ENCODE measurements at places on chromosomes 16 and 17. TPM values are rescaled to one million over a fixed set of nuclear protein-coding genes. Genes with fewer than 3 reads are reported as not detected.

GRCh38 chr16:87441886-87442580 is 49.9 kb downstream of the MAP1LC3B start:
- no peak overlapping the region for H3K27ac ChIP-seq
- no peak overlapping the region for H3K4me3 ChIP-seq
- no peaks in the 10 kb centered on the region for H3K27me3 ChIP-seq
- H3K36me3 ChIP-seq: peaks cover 6% of the 10 kb centered on the region

DNA sequence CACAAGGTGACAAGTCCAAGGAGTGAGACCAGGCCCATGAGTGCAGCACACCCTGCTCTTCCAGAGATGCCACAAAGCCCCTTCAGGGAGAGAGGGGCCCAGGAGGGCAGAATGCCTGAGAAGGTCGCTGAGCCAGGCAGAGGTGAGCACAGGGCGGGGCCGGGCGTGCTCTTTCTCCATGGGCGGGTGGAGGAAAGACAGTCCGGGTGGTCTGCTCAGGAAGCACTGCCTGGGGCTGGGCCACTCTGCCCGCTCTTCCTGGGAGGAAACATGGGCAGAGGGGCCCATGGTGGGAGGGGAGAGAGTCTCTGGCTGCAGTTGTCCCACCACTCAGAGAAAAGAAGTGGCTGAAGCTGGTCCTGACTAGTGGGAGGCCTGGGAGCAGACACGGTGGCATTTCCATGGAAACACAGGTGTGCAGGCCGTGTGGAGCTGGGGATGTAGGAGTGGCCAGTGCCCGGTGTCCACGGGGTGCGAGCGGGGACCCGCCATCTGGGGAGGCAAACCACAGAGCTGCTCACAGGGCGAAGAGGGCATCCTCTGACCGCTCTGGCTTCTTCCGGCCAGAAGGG is 10.4 kb upstream of the SREBF1 start:
- H3K4me1 ChIP-seq: peaks cover 30% of the 10 kb centered on the region
- H3K27me3 ChIP-seq: no peaks in the 10 kb centered on the region
- no peak for DNase-seq
- H3K27ac ChIP-seq: no peak overlapping the region
- H3K36me3 ChIP-seq: no peaks in the 10 kb centered on the region
- no peak overlapping the region for H3K4me3 ChIP-seq

GRCh38 chr16:83942074-83942473 is 11.0 kb upstream of the OSGIN1 start:
- H3K27me3 ChIP-seq: no peaks in the 10 kb centered on the region
- H3K4me3 ChIP-seq: no peak overlapping the region
- no peak overlapping the region for H3K27ac ChIP-seq

DNA sequence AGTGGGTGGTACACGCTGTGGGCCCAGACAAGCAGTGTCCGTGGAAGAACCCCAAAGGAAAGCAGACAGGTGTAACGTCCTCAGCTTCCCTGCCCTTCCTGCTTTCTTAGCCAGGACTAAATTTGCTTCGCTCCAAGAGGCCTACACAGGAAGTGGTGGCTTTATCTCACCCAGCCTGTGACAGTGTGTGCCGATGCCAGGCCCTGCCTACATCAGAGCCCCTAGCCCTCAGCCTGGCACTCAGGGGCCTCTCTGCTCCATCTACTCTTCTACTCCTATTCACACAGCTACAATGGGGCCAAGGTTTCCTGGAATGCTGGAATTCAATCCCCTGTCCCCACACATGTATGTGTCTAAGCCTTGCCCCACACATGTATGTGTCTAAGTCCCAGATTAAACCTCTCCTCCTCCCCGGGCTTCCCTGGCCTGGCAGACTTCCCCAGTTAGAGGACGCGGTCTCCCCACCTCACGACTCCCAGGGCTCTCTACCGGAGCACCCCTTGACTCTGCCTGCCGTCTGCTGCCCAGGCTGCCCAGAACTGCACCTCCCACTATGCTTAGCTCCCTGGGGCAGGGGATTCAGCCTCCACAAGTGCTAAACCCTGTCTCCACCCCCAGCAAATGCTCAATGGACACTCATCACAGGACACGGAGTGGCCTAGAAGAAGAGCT is 8.2 kb downstream of the PGAP3 start:
- no peaks in the 10 kb centered on the region for H3K27me3 ChIP-seq
- peaks cover 55% of the 10 kb centered on the region for H3K4me1 ChIP-seq
- DNase-seq: peak; percentile 86

- no peaks in the 10 kb centered on the region for H3K36me3 ChIP-seq
- H3K4me3 ChIP-seq: no peak overlapping the region
- peaks cover 41% of the 10 kb centered on the region for H3K27me3 ChIP-seq
- no peak overlapping the region for H3K27ac ChIP-seq
- DNase-seq: no peak
Measured at GRCh38 chr17:8012045-8012580, 9.7 kb downstream of the GUCY2D start.

DNA sequence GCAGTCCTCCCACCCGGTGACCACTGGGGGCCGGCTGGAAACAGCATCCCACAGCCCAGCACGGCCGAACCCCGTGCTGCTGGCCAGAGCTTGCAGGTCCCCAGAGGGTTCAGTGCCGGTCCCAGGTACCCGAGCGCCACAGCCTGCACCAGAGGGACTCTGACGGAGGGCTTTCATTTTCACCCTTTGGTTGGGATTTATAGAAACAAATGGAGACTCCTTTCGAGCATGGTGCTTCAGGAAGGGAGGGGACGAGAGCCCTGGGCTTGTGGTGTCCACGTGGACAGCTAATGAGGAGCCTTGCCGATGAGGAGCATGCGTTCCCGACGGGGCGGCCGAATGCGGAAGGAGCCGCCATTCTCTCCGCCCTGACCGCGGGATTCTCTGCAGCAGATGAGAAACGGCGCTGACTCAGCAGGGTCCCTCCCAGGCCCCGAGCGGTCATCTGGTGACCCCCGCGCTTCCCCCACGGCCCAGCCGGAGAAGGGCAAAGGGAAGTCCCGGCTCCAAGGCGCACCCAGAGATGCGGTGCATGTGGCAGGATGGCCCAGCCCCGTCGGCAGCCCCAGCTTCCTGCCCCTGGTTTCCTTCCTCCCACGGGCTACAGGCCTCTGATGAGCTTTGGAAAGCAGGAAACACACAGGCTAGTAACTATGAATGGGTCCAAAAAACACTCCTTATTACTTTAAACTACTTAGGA is 9.8 kb downstream of the SLC38A10 start:
- H3K36me3 ChIP-seq: no peaks in the 10 kb centered on the region
- peaks cover 32% of the 10 kb centered on the region for H3K4me1 ChIP-seq
- DNase-seq: peak; percentile 95
- peak overlapping the region; percentile 83 for H3K27ac ChIP-seq
- H3K4me3 ChIP-seq: peak overlapping the region; percentile 49

- H3K4me3 ChIP-seq: peak overlapping the region; percentile 37
- H3K27me3 ChIP-seq: peaks cover 15% of the 10 kb centered on the region
- H3K27ac ChIP-seq: no peak overlapping the region
- peak; percentile 74 for DNase-seq
Measured at GRCh38 chr17:55845385-55845784, 94.5 kb downstream of the PCTP start.

GRCh38 chr16:642189-643049 is 791 bp downstream of the MCRIP2 start:
- peak overlapping the region; percentile 79 for H3K27ac ChIP-seq
- DNase-seq: peak; percentile 90
- no peaks in the 10 kb centered on the region for H3K27me3 ChIP-seq
- no peaks in the 10 kb centered on the region for H3K36me3 ChIP-seq
- H3K4me3 ChIP-seq: peak overlapping the region; percentile 96
- H3K4me1 ChIP-seq: peaks cover 60% of the 10 kb centered on the region

DNA sequence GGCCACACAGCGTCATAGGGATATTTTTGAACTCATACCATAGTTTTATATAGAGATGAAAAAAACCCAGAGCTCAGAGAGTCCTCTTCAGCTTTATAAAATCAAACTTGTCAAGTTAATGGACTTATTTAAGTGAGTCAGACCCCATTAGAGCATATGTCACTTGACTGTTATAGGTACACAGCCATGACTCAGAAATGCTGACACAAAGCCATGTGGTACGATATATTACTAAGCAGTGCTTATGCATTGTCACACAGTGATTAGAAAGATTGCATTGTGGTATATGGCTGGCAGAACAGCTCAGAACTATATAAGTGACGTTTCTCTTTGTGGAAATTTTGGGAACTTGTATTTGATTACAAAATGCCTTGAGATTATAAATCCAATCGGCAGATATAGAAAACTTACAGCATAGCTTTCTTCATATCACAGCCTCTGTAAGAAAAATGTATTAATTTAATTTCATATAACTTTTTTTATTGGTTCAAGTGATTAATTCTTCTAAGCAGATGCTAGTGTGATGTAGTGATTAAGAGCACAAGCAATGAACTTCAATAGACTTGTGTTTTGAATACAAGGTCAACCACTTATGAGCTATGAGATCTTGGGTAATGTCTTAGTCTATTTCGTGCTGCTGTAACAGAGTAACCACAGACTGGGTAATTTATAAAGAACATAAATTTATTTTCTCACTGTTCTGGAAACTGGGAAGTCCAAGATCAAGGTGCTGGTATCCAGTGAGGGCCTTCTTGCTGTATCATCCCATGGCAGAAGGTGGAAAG is 25.8 kb upstream of the GINS3 start:
- peaks cover 4% of the 10 kb centered on the region for H3K27me3 ChIP-seq
- H3K27ac ChIP-seq: no peak overlapping the region
- no peak for DNase-seq
- no peak overlapping the region for H3K4me3 ChIP-seq
- no peaks in the 10 kb centered on the region for H3K36me3 ChIP-seq

GRCh38 chr17:30321314-30321713 is 12.5 kb downstream of the TMIGD1 start:
- DNase-seq: no peak
- H3K4me3 ChIP-seq: no peak overlapping the region
- no peaks in the 10 kb centered on the region for H3K36me3 ChIP-seq
- no peak overlapping the region for H3K27ac ChIP-seq
- peaks cover 12% of the 10 kb centered on the region for H3K4me1 ChIP-seq
- no peaks in the 10 kb centered on the region for H3K27me3 ChIP-seq

GRCh38 chr17:71395901-71396300 is 724.9 kb upstream of the SOX9 start:
- no peaks in the 10 kb centered on the region for H3K27me3 ChIP-seq
- H3K36me3 ChIP-seq: no peaks in the 10 kb centered on the region
- H3K4me1 ChIP-seq: no peaks in the 10 kb centered on the region
- H3K27ac ChIP-seq: no peak overlapping the region
- DNase-seq: no peak

DNA sequence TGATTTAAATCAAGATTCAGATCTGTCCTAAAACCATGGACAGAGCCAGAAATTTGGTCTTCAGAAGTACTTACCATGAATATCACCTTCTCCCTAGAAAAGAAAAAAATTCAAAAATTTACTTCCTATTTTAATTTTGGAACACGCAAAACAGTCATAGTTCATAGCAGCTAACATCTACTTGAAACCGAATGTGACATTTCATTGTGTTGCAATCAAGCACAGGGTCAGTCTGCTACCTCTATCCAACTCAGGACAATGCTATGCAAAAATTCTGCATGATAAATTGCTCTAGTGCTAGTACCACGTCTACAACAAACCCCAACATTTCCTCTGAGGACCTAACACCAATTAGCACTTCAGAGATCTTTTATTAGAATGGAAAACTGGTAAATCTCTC is 7.7 kb downstream of the JPT1 start:
- no peaks in the 10 kb centered on the region for H3K27me3 ChIP-seq
- no peak overlapping the region for H3K27ac ChIP-seq
- no peak overlapping the region for H3K4me3 ChIP-seq
- no peak for DNase-seq
- H3K4me1 ChIP-seq: peaks cover 3% of the 10 kb centered on the region

DNA sequence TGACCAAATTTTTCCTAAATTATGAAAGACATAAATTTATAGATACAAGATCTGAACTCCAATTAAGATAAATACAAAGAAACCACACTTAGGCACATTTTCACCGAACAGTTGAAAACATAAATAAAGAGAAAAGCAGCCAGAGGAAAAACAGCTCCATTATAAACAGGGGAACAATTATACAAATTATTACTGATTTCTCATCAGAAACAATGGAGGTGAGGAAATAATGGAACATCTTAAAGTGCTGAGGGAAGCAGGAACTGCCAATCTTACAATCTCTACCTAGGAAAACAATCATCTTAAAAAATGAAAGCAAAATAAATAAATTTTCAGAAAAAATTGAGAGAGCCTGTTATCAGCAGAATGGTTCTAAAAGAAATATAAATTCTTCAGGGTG is 234.4 kb upstream of the PMFBP1 start:
- no peak for DNase-seq
- no peaks in the 10 kb centered on the region for H3K36me3 ChIP-seq
- H3K4me3 ChIP-seq: no peak overlapping the region
- no peak overlapping the region for H3K27ac ChIP-seq

GRCh38 chr16:70713342-70713741 is 27.5 kb upstream of the MTSS2 start:
- H3K27me3 ChIP-seq: no peaks in the 10 kb centered on the region
- peaks cover 19% of the 10 kb centered on the region for H3K4me1 ChIP-seq
- H3K36me3 ChIP-seq: peaks cover 3% of the 10 kb centered on the region
- no peak overlapping the region for H3K4me3 ChIP-seq
- H3K27ac ChIP-seq: no peak overlapping the region
- DNase-seq: no peak

DNA sequence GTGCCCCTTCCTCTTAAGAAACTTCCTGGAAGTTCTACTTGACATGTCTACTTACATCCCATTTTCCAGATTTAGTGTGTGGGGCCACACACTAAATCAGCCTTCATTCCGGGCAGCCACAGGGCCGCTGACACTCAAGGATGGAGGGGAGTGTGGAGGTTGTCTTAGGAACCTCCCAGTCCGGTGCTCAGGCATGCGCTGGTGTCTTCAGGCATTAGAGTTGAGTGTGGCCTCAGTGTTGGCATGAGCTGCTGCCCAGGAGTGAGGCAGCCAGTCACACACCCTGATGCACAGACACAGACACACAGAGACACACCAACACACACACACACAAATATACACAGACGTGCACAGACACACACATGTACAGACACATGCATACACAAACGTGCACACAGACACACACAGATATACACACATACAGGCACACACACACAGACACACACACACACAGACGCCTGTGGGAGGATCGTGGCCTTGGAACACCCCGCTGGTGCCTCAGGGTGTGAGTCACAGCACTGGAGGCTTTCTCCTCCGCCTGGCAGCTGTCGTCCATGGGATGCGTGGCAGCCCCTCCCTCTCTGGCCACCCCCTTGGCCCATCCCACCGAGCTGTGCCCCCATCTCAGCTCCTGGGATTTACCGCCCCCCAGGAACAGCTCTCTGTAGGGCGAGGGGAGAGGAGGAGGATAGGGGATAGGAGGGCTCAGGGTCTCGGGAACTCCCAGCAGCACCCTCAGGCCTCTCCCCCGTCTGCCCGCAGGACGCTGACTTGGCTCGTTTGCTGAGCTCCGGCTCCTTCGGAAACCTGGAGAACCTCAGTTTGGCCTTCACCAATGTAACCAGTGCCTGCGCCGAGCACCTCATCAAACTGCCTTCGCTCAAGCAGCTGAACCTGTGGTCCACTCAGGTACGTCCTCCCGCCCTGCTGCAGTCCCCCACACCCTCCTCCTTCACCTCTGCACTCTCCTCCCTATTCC is 75.6 kb upstream of the PLCG2 start:
- H3K27me3 ChIP-seq: no peaks in the 10 kb centered on the region
- DNase-seq: peak; percentile 46
- H3K4me1 ChIP-seq: no peaks in the 10 kb centered on the region
- peaks cover 98% of the 10 kb centered on the region for H3K36me3 ChIP-seq

- no peaks in the 10 kb centered on the region for H3K27me3 ChIP-seq
- H3K27ac ChIP-seq: peak overlapping the region; percentile 75
- H3K4me3 ChIP-seq: no peak overlapping the region
- no peaks in the 10 kb centered on the region for H3K36me3 ChIP-seq
Measured at GRCh38 chr17:35890774-35891155, 10.6 kb upstream of the CCL5 start.

Gene VAT1L
- polyA plus RNA-seq: 0.02 TPM

Gene CCP110
- polyA plus RNA-seq: 4.1 TPM

Gene FOXJ1
- polyA plus RNA-seq: not detected

Gene SPN
- polyA plus RNA-seq: 3.9 TPM

Gene CIBAR2
- 0.30 TPM for polyA plus RNA-seq

Gene GJD3
- polyA plus RNA-seq: 1.1 TPM
